Activated T-cell treated with anti-CD3 and anti-CD28 coated beads for 4 hours (primary cell): ENCODE measurements at places on chromosomes 7 and 10.

DNA sequence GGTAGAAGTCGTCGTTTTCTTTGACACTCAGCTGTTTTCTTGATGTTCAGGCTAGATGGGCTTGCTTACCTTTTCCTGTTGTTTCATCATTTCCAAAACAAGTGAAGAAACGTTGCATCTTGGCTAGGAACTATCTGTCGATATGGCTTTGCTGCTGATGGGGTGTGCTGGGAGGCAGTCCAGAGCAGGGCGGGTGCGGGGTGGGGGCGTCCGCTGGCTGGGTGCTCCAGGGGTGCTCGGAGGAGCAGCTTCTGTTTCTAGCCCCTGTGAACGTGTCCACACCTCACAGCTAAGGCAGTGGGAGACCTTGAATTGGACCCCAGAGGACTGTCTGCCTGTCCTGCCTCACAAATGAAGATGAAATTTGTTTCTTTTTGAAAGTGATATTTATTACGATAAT, 7.6 kb upstream of the SUN1 start:
- no peak for DNase-seq

GRCh38 chr10:5467634-5468255, 31.6 kb downstream of the CALML5 start:
- DNase-seq = no peak

- no peak for DNase-seq
Measured at GRCh38 chr10:36236931-36237330, 594.8 kb upstream of the FZD8 start.

DNA sequence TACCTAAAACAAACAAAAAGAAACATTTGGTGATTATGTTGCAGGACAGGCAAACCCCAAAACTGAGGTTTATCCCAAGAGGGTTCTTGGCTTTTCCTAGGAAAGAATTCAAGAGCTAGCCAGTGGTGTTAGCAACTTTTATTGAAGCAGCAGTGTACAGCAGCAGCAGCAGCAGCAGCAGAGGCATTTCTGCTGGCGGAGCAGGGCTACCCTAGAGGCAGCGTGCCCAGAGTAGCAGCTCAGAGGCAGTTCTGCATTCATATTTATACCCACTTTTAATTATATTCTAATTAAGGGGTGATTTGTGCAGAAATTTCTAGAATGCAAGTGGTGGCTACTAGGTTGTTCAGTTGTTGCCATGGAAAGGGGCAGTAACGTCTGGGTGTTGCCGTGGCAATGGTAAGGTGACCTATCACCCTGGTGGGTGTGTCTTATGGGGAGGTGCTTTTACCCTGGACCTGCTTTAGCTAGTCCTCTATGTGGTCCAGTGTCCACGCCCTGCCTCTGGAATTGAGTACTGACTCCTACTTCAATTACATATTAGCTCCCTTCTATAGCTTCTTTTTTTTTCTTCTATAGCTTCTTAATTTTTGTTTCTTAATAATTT, 53.9 kb downstream of the VCL start:
- no peak for DNase-seq

- DNase-seq = no peak
Measured at GRCh38 chr7:88121335-88121734, 98.5 kb downstream of the SRI start.
